ENCODE measurements at places on chromosomes 16 and 17.

GRCh38 chr17:41962111-41962510 lies 4.5 kb upstream of the CNP start:
- DNase-seq, result no peak

DNA sequence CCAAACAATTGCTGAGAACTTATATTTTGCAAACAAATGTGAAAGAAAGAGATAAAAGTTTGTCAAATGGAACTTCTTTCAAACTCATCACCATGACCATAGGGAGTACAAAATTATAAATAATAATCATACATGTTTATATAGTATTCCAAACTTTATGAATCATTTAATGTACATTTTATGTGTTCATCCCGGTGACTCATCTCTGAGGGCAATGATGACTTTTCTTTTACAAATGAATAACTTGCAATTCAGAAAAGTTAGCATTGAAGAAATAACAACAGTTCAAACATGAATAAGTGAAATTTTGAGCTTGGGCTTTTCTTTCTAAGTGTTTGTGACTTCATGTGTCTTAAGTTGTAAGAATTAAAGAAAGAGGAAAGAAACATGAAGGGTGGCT lies 66.3 kb upstream of the CDH8 start:
- DNase-seq, result no peak

GRCh38 chr16:67678354-67679023 lies 11.9 kb downstream of the C16orf86 start:
- no peak for DNase-seq

DNA sequence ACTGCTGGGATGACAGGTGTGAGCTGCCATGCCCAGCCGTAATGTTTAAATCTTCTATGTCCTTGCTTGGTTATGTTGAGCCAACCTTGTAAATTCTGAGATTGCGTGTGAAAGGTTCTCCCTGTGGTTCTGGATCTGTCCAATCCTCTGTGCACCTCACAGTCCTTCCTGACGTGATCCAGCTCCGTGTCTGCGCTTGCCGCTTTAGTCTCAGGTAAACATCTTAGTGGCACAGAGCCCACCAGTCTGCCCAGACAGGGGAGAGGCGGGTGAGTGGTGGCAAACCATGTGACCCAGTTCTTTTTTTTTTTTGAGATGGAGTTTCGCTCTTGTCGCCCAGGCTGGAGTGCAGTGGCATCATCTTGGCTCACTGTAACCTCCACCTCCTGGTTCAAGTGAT lies 13.9 kb downstream of the SLC25A10 start:
- DNase-seq, result no peak

- no peak for DNase-seq
Measured at GRCh38 chr17:78338486-78339259, 21.2 kb downstream of the SOCS3 start.

GRCh38 chr16:67015313-67015731 lies 13.6 kb upstream of the CBFB start:
- no peak for DNase-seq

All from NCI-H1105 (cell line).